ENCODE measurements at places on chromosomes 4 and X. TPM values are rescaled to one million over a fixed set of nuclear protein-coding genes. Genes with fewer than 3 reads are reported as not detected.

PABPC1L2B gene
- not detected for polyA plus RNA-seq

PRKG2 gene
- 6.0 TPM for polyA plus RNA-seq

ZXDA gene
- 1.0 TPM for polyA plus RNA-seq

TMEM187 gene
- polyA plus RNA-seq, result 6.8 TPM

NLRP2B gene
- 0.02 TPM for polyA plus RNA-seq

DNAAF6 gene
- polyA plus RNA-seq, result not detected

PLRG1 gene
- 24.6 TPM for polyA plus RNA-seq

PCDH18 gene
- 2.4 TPM for polyA plus RNA-seq

DCAF4L1 gene
- polyA plus RNA-seq, result 0.07 TPM

MGARP gene
- polyA plus RNA-seq, result 7.1 TPM
